Hematopoietic multipotent progenitor cell treated with erythropoietin and hydrocortisone succinate and interleukin-3 and kit ligand, for 8 days (in vitro differentiated cells): ENCODE measurements at places on chromosomes 1 and 21.
A peak's percentile ranks its signal among the peaks of the same experiment; 100 is the strongest.

DNA sequence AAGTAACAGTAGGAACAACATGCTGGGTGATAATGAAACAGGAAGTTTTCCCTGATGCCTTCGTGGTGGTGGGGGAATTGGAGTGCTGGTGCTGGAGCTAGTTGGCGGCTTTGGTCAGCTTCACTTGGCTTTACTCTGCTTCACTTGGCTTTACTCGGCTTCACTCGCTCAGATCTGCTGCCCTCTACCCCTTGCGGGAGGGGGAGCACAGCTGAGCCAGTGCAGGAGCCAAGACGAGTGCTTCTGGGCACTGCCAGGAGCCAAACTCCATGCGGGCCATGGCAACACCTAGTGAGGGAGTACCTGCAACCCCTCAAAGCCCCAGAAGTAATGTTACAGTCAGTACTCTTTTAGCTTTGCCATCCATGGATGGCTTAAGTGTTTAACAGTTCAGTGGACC is 10.6 kb upstream of the PRKACB start:
- DNase-seq = no peak

- DNase-seq = peak; percentile 6
Observed at GRCh38 chr1:60936163-60936562, 146.2 kb upstream of the NFIA start.

- no peak for DNase-seq
Observed at GRCh38 chr1:9766759-9767442, 56.9 kb downstream of the CLSTN1 start.

DNA sequence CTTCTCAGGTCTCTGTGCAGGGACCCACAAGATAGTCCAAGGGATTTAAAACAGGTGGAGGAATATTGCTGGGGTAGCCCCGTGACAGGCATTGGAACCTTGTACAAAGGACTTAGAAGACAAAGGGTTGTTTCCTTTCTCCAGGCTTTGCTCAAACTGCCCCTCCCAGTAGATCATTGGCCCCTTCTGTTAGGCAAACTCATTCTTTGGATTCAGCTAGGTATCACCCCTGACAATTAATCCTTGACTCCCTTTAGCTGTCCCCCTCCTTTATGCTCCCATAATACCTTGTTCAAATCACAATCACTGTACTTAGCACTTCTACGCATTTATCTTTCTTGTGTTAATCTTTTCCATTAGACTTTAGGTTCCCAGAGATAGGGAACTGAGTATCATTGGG is 360.5 kb downstream of the KCNH1 start:
- DNase-seq = no peak

- DNase-seq = no peak
Observed at GRCh38 chr1:68331117-68331865, 99.0 kb upstream of the WLS start.

DNA sequence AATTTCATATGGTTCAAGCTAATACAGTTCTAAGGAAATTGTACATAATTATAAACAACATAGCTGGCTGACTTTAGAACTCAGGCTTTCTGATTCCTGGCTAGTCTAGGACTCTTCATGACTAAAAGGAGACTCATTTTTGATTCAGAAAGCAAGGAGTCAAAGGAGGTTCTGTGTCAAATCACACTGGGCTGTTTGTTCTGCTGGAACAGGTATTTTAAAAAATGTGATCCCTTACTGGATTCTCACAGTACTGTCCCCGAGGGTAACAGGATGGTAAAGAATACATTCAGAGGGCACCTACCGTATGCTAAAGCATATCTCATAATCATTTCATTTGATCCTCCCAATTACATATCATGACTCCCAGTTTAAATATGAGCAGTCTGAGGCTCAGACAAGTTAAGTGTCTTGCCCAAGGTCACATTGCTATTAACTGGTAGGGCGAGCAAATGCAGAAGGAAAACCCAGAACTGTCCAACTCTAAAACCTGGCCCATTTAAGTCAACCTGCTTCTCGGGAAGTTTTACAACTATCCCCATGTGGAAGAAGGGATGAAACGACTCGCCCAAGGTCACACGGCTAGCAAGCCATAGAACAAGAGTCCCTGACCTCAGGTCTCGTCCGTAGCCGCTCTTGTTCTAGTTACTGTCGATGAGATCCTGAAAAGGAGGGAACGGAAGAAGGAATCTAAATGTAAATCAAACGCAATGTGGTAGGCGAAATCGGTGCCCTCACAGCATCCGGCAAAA is 675 bp downstream of the MYSM1 start:
- DNase-seq = peak; percentile 38

DNA sequence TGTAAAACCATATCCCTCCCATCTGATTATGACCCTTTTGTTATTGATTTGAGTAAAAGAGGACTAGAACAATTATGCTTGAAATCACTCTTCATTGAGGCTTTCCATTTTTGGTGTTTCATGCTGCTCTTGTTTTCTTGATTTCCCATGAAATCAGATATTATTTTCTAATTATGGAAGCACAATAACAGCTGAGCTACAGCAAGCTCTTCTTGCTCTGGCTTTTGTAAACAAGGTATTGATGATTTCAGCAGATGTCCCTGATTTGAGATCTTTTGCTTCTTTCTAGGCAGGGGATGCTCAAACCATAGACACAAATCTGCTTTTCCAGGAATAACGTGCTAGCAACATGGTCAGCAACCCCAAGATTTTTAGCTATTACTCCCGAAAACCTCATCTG is 607.8 kb downstream of the NCAM2 start:
- DNase-seq = no peak

DNA sequence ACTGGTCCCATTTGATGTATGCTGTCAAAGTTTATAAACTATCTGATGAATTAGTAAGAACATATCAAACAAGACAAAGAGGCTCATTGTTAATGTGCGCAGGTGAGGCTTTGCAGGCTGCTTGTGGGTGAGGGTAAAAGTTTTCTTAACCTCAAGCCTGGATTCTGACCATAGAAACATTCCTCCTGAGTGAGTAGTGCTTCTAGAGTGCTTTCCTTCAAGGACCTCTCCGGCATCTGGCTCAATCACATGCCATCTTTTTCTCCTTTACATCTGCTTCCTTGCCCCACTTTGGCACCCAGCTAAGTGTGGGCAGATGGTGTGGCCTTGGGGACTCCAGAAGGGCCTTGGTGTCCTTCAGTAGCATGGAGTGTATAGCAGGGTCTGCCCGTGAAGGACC is 104.0 kb downstream of the ROR1 start:
- no peak for DNase-seq

GRCh38 chr1:36520771-36521420 is 38.2 kb upstream of the CSF3R start:
- no peak for DNase-seq

- peak; percentile 94 for DNase-seq
Observed at GRCh38 chr1:234604495-234605398, 5.2 kb downstream of the IRF2BP2 start.

GRCh38 chr1:180579961-180580611 is 21.3 kb downstream of the OVAAL start:
- DNase-seq = no peak

GRCh38 chr21:45140346-45140940 is 66.1 kb downstream of the ADARB1 start:
- peak; percentile 89 for DNase-seq

DNA sequence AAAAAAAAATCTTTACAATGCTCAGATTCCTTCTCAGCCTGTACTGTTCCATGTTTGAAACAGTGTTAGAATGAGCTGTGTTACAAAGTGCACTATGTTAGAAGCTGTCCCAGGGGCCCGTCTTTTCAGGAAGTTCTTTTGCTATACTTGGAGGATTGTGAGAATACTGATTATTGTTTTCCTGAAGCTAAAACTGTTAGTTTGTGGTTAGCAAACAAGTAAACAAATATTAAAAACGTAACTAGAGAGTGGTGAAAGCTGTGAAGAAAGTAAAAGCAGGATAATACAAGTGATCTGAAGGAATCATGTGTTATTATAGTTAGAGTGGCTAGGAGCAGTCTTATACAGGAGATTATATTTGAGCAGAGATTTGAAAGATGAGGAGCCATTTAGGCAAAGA is 35.6 kb downstream of the CAMSAP2 start:
- DNase-seq = no peak

GRCh38 chr1:84756455-84757082 is 66.3 kb upstream of the SSX2IP start:
- no peak for DNase-seq

- DNase-seq = no peak
Observed at GRCh38 chr1:68173283-68173935, 58.9 kb downstream of the WLS start.
